ENCODE measurements at places on chromosomes 7 and 10.

DNA sequence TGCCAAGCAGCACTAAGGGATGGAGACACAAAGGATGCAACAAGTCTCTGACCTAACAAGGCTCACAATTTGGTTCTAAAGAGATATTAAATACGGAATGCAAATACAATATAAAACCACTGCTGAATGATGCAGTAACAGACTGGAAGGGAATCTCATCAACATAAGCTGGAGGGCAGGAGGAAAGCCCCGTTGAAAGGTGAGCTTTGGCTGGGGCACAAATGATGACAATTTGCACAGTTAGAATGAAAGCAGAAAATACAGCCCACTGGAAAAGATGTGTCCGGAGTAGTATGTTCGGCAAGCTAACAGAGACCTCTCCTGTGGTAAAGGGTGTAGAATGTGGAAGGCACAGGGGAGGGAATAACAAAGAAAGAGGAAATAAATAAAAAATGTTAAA lies 26.1 kb downstream of the PAXIP1 start:
- DNase-seq = no peak

DNA sequence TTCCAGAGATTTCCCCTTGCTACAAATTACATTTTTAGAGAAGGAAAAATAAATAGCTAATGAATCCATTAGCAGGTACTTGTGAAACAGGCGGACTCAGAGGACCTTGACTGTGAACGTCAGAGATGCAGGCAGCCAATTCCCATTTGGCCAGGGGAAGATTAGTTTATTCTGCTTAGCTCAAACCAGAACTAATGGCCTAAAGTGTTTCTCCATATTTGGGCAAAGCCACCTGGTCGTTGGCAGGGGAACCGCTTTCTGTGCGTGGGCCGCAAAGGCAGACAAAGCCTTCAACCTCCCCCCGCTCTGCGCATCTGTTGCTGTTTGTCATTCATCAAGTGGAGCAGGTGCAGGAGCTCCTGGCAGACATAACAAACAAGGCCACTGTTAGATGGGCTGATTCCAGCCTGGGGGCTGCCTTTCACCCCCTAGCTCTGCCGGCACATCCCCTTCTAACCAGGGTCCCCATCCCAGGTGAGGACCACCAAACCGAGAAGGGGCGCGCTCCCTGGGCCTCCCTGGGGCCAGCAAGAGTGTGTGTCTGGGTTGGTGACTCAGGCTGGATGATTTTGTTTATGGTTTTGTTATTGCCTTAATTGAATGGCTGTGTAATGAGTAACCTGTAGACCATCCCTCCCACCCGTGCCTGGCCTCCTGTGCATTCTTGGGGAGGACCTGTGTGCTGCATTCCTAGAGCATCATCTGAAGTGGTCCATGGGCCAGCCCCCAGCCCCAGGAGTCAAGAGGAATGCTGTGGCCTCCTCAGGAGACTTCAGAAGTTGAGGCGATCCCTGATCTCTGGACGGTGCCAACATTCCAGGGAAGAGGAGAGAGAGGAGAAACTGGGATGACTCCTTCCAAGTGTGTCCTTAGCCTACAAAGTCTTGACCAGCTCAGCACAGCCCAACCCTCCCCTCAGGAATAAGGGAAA lies 14.5 kb upstream of the CPA1 start:
- DNase-seq = no peak

DNA sequence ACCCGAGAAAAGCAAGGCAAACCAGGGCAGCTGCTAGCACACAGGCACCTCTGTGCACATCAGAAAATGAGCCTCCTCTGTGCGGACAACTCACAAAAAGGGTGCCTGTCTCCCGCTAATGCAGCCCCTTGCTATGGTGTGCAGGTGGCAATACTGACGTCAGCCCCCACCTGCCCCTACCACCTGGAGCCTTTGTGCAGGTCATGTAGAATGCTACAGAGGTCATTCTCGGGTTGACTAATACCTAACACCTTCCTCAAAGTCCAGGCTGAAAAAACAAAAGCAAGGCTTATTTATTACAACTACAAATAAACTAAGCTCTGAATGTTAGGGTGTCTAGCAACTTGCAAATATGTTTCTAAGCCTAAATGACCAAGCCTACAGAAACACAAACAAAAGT lies 13.9 kb downstream of the PIP4K2A start:
- DNase-seq = no peak

DNA sequence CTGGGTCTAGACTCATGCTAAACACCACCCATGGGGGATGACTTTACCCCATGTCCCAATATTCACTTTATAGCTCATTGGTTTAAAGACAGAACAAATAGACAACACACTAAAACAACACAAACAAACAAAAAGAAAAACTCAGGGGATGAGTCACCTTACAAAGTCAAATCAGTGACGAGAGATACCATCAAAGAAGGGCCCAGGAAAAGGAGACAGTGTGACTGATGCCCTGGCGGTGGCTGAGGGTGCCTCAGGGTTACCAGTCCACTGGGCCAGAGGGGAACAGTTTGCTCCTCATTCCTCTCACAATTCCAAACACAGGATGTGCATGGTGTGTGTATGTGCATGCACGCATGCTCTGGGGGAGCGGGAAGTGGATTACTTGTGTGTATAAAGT lies 171.3 kb upstream of the PRKCQ start:
- DNase-seq = no peak

DNA sequence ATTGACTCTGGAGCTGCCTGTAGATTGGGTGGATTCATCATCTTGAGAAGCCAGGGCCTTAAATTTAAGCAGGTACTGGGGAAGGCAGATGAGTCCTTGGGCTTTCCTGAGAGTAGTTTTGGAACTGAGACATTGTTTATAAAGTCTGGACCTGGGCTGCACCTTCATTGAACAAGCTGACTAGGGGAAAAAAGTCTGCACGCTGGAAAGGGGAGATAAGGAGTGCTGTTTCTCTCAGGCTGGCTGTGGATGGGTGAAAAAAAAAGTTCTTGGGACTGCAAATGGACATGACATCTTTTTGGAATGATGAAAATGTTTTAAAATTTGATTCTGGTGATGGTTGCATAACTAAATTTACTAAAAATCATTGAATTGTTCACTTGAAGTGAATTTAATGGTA lies 12.0 kb downstream of the SEC24C start:
- no peak for DNase-seq

DNA sequence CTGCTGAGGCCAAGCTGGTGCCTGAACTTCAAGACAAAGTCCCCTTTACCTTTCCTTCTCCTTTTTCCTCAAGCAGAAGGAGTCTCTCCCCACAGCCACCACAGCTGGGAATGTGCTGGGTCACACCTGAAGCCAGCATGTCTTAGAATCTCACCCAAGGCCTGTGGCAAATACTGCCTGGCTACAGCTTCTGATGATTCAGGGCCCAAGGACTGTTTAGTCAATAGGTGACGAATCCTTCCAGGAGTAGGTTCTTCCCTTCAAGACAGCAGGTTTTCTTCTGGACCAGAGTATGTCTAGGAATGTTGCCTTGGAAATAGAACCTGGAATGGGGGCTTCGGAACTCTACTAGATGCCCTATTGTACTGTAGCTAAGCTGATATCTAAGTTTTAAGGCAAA lies 374.6 kb downstream of the KIF20B start:
- DNase-seq = no peak

- DNase-seq = no peak
These were observed 665.0 kb downstream of the PARD3 start for GRCh38 chr10:34150103-34150502.

Data from stimulated activated CD4-positive, alpha-beta T cell treated with anti-CD3 and anti-CD28 coated beads, TNF-alpha, amount 100 ng/mL, for 4 hours (primary cell).